SJSA1 (cell line): ENCODE measurements at places on chromosomes 3 and 15.

GRCh38 chr15:90232941-90233386, 777 bp downstream of the CIB1 start:
- no peak for DNase-seq

DNA sequence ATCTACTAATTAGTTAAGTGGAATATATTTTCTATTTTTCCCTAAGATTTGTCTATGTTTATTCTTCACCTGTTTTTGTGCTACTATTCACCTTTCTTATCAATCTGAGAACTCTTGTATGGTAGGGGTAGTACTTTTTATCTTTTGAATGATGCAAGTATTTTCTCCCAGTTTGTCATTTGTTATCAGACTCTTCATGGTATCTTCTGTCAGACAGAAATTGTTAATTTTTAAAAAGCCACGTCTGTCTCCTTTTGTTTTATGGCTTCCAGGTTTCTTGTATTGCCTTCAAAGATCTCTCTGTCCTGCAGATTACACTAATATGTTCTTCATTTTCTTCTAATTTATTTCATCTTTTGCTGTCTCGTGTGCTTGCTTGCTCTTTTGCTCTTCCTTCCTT, 184.3 kb downstream of the PCCB start:
- no peak for DNase-seq

GRCh38 chr3:28206479-28206878, 34.9 kb upstream of the CMC1 start:
- no peak for DNase-seq

GRCh38 chr3:59608356-59608755, 558.5 kb upstream of the CFAP20DC start:
- DNase-seq = no peak

- no peak for DNase-seq
Measured at GRCh38 chr3:180420804-180421203, 181.2 kb upstream of the TTC14 start.

- no peak for DNase-seq
Measured at GRCh38 chr3:56878074-56878473, 76.3 kb upstream of the ARHGEF3 start.

DNA sequence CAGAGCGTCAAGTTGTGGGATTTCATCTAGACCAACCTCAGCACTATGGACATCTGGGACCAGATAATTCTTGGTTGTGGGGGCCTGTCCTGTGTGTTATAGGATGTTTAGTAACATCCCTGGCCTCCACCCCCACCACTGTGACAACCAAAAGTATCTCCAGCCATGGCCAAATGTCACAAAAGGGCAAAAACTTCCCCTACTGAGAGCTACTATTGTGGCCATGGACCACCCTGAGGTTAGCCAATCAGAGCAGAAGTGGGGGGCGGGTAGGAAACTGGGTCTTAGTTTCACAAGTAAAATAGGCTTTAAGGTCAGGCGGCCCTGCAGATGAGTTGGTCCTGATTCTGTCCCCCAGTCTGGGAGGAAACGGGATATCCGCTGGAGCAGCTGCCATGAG, 25.4 kb downstream of the KIF7 start:
- no peak for DNase-seq

DNA sequence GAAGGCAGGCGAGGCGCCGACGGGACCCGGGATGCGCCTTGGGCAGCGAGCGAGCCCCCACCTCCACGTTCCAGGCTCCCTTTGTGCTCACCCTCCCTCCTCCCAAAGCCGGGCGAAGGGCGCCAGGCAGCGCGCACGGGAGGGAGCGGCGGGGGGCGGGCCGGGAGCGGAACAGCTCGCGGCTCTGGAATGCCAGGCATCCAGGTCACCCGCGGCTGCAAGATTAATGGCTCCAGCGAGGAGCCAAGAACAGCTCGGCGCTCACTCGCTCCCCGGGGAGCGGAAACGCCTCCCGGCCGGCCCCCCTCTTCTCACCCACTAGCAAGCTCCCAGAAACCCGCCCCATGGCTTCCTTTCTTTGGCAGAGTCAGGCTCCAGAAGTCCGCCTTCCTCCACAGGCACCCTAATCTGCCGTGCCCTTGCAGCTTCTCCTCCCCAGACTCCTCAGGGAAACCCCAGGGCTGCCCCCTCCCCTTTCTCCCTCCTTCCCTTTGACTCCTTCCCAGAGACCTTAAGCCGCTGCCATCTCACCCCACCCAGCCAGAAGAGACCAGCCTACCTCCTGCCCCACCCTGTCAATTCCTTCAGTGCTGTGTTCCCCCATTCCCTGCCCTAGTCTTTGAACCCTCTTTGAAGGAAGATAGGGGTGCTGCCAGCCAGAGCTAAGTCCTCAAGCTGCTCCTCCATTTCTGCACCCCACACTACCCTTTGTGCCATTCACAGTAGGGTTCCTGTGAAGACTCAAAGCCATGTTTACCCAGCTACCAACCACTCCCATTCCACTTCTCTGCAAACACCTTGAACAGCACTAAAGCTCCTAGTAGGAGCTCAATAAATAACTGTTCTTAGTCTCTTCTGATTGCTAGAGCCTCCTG, 9.9 kb downstream of the AMOTL2 start:
- DNase-seq = peak; percentile 98

GRCh38 chr3:39601241-39601640, 133.8 kb downstream of the MOBP start:
- no peak for DNase-seq

DNA sequence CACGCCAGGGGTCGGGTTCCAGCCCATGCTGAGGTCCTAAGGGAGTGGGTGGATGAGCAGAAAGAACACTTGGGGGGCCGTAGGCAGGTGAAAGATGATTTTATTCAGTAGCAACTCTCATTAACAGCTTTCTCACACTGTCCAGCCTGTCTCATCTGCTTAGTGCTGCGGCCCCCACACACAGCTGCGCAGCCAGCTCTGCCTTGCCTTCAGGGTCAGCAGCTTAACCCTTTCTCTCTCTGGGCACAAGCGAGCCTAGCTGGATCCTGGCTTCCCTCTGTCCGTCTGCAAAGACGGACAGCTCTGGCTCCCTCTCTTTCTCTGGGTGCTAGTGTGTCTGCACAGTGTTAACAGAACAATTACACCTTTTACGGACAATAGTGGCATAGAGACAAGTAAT, 21.3 kb downstream of the NPAP1 start:
- DNase-seq = no peak

DNA sequence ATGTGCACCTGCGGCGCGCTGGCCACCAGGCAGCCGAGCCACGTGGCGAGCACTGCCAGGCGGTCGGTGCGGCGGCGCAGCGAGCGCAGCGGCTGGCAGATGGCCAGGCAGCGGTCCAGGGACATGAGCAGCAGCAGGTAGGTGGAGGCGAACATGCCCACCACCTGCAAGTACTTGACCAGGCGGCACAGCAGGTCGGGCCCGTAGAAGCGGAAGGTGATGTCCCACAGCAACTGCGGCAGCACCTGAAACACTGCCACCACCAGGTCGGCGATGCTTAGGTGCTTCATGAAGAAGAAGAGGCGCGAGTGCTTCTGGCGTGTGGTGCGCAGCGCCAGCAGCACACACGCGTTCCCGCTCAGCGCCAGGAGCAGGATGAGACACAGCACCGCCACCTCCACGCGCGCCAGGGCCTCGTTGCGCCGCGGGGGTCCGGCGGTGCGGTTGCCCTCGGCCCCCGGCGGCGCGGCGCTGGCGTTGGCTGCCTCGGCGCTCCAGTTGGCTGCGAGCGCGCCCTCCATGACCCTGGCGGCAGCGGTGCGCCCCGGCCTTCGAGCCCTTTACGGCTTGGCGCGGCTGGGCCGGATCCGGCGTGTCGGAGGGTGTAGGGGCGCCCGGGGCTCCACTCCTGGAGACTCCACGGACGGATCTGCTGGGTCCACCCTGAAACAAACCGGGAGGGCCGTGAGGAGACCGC, 1.6 kb downstream of the OXTR start:
- DNase-seq = no peak

DNA sequence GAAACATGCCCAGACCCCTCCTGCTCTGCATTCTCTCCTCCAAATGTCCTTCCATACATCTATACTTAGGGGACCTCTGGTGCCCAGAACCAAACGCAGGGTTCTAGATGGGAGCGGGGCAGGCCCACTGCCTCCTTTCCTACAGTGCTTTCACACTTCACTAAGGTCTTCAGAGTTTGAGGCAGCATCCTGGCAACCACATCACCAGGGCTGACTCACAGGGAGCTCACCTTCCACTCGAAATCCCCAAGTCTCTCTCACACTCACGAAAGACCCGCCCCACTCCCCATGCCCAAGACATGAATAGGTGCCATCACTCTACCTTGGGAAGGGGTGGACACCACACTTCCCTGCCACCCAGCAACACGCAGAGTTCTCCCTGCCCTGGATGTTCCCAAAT, 18.9 kb downstream of the HOMER2 start:
- no peak for DNase-seq

GRCh38 chr15:31263751-31264558, 62.7 kb upstream of the KLF13 start:
- no peak for DNase-seq

DNA sequence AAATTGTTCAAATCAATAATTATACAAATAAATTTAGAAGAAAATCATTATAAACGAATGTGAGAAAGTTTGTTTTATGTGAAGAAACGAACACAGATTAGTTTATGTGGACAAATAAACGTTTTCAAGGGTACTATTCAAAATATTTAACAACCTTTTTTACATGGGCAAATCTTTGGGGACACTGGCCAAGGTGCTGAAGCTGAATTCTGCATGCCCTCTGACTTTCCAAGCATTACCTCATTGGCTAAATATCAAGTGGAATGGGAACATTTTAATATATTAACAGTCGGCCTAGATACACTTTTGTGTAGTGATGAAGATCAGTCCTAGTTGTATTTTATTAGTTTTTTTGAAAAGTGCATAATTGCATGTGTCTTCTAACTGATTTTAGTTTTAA, 636.4 kb upstream of the DPPA4 start:
- no peak for DNase-seq

- no peak for DNase-seq
Measured at GRCh38 chr15:58409861-58410260, 21.9 kb upstream of the LIPC start.

DNA sequence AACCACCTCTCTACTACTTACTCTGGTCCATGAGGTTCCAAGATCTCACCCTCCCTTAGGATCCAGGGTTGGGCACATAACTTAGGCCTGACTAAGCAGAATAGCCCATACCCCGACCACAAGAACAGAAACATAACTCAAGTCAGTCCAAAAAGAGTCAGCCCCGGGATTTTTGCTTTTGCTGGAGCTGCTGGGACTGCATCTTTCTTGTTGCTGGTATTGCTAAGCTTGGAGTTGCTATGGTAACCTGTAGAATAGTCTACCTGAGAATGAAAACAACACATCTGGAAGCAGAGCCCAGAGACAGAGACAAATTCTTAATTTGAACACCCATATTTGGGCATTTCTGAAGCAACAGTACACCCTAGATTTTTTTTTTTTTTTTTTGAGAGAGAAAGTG, 6.5 kb downstream of the RUBCN start:
- DNase-seq = peak; percentile 29

GRCh38 chr15:22956978-22957260, 23.2 kb downstream of the CYFIP1 start:
- DNase-seq = no peak

DNA sequence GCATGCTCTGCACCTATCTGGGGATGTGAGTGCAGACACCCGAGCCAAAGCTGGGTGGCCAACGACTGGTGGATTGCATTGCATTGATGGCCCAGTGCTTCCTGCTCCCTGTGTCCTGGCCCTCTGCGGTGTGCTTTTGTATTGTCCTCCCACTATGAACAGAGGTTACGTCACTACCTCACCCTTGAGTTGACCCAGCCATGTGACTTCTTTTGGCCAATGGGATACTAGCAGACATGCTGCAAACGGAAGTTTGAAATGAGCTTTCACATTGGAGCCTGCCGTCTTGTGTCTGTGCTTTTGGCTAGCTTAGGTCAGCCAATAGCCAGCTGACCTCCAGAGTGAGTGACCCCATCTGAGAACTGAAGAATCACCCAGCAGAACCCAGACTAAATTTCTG, 15.3 kb upstream of the TBC1D21 start:
- DNase-seq = peak; percentile 28
